Stimulated activated naive CD4-positive, alpha-beta T cell treated with Interleukin-2 at 50 U/mL for 16 hours (primary cell): ENCODE measurements at places on chromosomes 16 and 17.

DNA sequence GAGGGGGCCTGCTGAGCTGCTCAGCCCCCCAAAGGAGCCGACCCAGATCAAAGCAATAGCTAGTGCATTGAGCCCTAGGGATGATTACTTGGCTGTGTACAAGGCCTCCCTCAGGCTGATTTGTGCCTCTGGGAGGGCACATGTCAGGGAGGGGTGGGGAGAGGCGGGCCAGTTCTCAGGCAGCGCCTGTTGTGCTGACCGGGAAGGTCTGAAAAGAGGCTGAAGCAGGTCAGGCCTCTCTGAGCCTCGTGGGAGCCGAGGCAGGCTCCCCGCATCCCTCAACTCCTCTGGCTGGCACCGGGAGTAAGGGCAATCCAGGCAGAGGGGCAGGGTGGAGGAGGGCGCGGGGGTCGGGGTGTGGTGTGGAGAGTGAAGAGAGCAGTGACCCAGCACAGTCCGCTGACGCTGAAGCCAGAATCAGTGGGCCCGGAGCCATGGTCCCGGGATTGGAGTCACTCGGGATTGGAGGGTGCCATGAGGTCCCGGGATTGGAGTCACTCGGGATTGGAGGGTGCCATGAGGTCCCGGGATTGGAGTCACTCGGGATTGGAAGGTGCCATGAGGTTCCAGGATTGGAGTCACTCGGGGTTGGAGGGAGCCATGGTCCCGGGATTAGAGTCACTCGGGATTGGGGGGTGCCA lies 3.0 kb downstream of the DCXR start:
- DNase-seq = no peak

GRCh38 chr17:7632492-7632894 lies 2.6 kb downstream of the SHBG start:
- no peak for DNase-seq

- DNase-seq = no peak
Measured at GRCh38 chr17:78893684-78894083, 9.3 kb downstream of the CEP295NL start.

DNA sequence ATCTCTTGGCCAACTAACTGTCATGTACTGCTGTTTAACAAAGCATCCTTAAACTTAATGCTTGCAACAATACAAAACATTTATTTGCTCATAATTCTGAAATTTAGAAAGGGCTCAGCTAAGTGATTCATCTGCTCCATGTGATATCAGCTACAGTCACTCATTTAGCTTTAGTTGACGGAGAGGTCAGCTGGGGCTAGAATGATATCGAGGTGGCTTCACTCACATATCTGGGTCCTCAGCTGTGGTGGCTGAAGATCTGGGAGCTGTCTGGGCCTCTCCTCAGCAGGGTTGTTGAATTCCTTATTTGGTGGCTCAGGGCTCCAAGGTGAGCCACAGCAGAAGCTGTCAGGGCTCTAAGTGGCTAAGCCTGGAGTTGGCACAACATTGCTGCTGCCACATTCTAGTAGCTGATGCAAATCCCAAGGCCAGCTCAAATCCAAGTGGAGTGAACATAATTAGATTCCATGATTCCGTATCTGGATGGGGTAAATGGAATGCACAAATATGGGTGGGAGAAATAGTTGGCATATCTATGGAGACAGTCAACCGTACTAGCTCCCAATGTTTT lies 62.8 kb downstream of the HS3ST3A1 start:
- no peak for DNase-seq

DNA sequence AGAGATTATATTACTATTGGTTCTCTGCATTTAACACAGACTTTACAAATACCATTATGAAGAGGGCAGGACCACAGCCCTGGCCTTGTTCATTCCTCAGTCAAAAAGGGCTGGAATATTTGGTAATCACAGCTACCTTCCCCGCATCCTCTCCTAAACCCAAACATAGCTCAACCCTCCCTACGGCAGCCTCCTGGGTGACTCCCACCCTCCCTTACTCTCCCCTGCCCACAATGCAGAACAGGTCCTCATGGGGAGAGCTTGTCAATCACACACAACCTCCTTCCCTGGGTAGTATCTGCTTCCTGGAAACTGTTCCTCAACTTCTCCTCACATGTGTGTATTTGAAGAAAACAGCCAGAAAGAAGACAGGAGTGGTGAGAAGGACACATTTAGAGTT lies 224.2 kb downstream of the C16orf78 start:
- DNase-seq = no peak

DNA sequence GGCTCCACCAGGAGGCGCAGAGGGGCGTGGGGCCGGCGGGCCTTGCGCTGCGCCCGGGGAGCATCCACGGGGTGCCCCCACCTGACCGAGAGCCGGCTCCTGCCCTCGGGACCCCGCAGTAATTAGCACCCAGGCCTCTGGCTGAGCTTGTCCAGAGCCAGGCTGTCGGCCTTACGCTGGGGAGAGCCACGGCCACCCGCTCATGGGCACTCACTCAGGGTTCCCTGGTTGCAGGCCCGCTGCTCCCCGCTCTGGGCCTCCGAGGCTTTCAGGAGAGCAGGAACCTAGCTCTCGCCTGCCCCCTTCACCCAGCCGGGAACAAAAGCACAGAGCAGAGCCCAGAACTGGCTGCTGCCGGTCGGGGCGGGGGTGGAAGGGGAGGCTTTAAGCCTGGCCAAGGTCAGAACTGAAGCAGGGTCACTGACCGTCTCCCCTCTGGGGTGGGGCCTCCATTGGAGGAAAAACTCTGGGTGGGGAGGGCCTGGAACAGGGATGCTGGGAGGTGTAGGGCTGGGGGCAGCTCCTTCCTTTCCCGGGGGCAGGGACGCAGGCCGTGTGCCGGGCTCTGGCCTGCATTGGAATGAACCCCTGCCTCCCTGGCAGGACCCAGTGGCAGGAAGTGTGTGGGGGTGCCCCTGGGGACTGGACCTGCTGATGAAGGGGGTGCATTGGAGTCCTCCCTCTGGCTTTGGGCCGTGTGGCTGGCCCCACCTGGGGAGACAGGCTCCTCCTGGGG lies 12.3 kb downstream of the GLIS2 start:
- peak; percentile 42 for DNase-seq

DNA sequence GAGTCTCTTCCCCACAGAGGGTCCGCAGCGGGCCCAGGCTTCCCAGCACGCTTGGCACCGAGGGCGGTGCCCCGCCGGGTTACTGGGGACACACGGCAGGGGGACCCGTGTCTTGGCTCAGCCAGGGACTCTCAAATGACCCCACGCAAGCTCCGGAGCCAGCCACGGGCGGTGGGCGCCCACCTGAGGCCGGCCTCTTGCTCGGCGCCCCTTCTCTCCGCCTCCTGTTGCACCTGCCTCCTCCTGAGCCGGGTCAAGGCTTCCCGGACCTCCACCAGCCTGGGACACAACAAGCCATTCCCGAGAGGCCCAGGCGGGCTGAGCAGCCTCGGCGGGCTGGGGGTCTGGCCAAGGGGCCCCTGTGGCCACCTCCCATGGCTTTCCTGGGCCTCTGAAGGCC lies 1.7 kb downstream of the CCDC154 start:
- DNase-seq = no peak

DNA sequence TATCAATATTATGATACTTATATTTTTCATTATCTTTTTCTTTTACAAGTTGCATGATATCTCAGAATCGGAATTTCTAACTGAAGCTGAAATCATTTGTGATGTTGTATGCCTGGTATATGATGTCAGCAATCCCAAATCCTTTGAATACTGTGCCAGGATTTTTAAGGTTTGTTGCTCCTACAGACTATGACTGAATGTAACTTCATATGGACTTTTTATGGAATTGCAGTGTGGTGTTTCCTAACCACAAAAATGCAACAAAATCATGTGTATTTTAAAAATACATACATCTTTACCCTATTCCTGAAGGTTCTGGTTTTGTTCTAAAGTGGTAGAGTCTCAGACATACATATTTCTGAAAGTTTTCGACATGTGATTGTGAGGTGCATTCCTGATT lies 58.8 kb upstream of the RHBDL3 start:
- no peak for DNase-seq

GRCh38 chr16:17259751-17260270 lies 210.9 kb downstream of the XYLT1 start:
- no peak for DNase-seq

GRCh38 chr16:70768203-70768580 lies 32.8 kb downstream of the VAC14 start:
- DNase-seq = no peak

DNA sequence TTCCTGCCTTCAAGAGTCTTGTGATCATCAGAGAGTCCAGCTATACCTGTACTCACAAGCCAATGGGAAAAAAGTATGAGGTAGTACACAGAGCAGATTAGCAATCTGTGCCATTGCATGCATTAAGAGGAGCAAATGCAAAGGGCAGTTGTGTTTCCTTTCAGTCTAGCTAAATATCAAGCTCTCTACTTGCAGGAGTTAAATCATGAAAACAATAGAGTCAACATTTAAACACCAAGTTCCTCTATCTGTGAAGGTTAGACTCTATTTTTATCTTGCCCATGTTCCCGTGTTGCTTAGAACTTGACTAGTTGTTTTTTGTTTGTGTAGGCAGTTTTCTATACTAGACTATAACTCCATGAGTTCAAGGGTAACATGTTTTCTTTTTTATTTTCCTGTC lies 4.7 kb upstream of the FAM20A start:
- no peak for DNase-seq

DNA sequence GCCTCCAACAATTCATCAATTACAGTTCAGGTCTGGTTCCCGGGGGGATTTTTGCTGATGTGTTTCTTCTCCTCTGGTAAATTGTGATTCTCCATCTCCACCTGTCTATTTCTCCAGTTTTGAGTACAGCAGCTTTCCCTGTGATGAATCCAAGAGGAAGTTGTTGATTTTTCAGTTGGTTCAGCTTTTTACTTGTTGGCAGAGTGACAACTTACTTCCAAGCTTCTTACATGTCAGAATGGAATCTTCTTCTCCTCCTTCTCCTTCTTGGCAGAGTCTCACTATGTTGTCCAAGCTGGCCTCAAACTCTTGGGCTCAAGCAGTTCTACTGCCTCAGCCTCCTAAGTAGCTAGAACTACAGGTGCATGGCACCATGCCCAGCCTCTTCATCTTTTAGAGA lies 33.4 kb upstream of the TMEM92 start:
- DNase-seq = no peak

GRCh38 chr17:61088556-61088955 lies 311.1 kb upstream of the TBX2 start:
- DNase-seq = no peak

DNA sequence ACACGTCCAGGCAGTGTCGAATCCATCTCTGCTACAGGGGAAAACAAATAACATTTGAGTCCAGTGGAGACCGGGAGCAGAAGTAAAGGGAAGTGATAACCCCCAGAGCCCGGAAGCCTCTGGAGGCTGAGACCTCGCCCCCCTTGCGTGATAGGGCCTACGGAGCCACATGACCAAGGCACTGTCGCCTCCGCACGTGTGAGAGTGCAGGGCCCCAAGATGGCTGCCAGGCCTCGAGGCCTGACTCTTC lies 7.2 kb upstream of the CD68 start:
- no peak for DNase-seq

- no peak for DNase-seq
Measured at GRCh38 chr17:2075336-2076086, 20.6 kb downstream of the HIC1 start.

DNA sequence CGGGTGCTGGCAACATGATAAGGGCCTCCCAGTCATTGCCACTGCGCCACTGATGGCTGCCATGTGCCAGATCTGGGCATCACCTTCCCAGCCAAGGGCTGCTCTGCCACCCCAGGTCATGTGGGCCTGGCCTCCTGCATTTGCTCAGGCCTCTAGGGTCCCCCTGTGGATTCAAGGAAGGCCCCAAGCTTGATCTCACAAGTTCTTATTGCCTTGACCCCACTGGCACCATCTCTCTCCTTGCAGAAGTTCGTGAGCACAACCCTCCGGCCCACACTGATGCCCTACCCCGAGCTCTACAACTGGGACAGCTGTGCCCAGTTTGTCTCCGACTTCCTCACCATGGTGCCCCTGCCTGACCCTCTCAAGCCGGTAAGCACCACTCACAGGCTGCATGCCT lies 5.3 kb downstream of the DRC7 start:
- no peak for DNase-seq

GRCh38 chr16:85090873-85091521 lies 21.3 kb downstream of the CIBAR2 start:
- DNase-seq = no peak

GRCh38 chr16:85306071-85306792 lies 194.0 kb upstream of the CIBAR2 start:
- DNase-seq = peak; percentile 55

DNA sequence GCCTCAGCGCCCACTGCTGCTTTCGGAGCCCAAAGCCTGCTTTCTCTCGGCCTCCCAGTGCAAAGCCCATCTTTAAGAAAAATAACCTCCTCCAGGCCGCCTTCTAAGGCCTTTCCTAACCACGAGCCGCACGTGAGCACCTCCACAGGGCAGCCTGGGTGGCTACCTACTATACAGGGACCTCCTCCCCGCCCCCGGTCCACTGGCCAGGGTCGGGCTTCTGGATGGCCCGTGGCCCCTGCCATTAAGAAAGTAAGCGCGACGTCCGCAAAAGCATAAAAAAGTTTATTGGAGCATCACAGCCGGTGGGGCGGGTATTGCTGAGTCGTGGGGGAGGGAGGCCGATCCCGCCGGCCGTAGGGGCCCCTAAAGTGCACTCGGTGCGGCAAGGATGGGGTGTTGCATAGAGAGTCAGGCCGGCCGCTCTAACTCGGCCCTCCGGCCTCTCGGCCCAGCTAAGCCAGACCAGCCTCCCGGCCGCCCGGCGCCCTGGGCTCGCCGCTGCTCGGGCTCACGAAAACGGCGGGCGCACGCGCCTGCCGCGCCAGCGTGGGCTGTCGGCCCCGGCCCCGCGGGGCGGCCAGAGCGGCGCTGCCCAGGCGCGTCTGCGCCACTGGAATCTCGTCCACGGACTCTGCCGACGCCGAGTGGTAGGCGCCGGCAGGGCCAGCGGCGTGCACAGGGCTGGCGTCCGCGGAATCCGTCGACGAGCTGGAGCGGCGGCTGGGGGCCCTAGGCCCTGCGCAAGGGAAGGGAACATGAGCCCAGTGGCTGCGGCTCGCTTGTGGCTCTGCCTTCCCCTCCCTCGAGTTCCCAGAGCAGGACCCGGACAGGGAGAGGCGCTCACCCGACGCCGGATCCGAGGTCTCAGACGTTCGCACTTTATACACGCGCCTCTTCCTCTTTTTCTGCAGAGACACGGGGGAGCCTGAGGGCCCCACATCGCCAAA lies 1.1 kb upstream of the TPPP3 start:
- DNase-seq = no peak

- DNase-seq = peak; percentile 11
Measured at GRCh38 chr16:1812732-1813163, 13.9 kb downstream of the HAGH start.

DNA sequence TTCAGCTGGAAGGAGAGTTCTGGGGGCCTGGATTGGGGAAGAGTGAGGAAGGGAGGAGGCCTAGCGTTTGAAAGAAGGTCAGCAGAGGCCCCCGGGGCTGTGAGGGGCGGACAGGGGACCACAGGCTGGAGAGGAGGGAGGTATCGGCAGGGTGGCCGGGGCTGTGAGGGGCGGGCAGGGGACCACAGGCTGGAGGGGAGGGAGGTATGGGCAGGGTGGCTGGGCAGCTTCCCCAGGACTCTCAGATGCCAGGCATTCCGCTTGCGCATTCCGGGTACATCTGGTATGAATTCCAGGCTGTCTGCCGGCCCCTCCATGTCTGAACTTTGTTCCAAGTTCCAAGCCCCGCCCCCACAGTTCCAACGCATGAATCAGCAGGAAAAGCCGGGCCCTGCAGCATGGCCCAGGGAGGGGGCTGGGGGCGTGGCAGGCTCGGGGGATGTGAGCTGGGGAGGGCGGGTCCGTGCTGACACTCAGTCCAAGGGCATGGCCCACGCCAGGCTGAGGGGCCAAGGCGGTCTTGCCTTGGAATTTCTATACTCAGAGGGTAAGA lies 4.3 kb upstream of the TLCD2 start:
- no peak for DNase-seq

GRCh38 chr17:29621751-29622194 lies 939 bp downstream of the CORO6 start:
- DNase-seq = no peak
